CD4-positive, alpha-beta T cell treated with Interleukin-4 for 1 hour (primary cell): ENCODE measurements at places on chromosomes 11 and 22.

DNA sequence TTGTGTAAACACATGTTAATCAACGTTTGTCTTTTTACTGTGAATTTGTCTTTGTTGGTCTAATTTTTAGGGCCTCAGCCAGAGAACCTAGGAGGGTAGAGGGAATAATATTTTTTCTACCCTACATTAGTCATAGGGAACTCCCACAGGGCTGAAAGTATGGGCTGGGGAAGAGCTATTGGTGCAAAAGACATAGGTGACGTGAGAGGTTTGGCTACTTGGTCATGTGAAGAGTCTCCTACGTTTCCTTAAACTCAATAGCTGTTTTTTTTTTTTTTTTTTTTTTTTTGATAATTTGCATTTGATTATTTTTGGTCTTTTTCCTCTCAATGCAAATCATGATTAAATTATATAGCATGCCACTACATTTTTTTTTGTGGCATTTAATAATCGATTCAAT is 15.9 kb upstream of the MMP7 start:
- peak; percentile 52 for DNase-seq

- no peak for DNase-seq
Observed at GRCh38 chr11:34754171-34754823, 133.4 kb downstream of the EHF start.

DNA sequence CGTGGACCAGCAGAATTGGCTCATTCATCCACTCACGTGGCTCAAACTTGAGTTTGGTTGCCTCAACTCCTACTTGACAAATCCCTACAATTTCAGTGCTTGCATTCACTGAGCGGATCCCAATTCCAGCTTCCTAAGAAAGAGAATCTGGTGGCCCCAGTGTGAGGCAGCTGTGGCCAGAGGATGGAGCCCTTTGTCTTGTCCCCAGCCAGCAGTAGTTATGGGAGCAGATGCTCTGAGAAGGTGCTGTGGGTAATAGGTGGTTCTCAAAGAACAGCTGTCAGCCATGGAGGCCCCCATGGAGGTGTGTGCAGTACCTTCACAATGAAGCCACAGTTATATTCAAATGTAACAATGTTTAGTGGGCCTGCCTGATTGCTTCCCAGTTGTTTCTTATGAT is 39.3 kb downstream of the KREMEN1 start:
- DNase-seq = no peak

GRCh38 chr11:96122601-96123074 is 198.7 kb upstream of the MTMR2 start:
- DNase-seq = no peak

DNA sequence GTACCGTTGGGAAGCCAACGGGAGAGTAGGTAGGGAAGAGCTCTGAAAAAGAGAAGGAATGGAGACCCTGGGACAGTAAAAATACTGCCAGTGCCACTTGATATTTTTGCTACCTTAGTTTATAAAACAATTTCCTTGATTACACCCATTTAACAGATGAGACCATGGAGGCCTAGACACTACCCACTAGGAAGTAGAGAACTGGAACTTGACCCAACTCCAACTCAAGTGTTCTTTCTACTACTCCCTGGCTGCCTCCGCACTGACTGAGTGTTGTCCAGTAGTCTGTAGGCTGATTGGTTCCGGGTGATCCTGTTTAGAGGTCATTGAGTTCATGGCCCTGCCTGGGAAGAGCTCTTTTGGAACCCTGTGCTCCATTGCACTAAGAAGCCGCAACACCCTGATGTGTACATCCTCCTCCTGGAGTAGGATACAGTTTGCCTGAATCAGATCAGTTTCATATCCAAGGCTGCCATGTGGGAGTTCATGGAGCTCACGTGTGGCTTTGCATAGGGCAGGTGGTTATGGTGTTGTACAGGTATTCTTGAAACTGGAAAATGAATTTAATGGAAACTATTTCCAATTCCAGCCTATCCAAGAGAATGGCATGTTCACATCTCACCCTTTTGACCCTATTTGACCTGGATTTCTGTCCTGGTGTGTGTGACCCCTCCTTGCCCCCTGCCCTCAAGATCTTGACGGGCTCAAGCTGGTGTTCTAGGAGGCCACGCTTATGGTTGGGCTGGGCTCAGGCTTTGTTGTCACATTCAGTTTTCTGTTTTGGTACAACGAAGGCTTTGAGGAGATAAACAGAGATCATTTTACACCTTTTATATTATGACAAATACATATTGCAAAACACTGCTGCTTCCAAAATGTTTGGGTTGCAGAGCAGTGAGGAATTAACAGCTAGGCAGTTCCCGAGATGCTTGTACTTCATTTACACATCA is 102.2 kb upstream of the NNMT start:
- DNase-seq = no peak

- DNase-seq = no peak
Observed at GRCh38 chr22:31561970-31562369, 65.6 kb downstream of the SFI1 start.

- no peak for DNase-seq
Observed at GRCh38 chr11:34643846-34644245, 23.0 kb downstream of the EHF start.

- no peak for DNase-seq
Observed at GRCh38 chr11:26753723-26754504, 32.1 kb upstream of the SLC5A12 start.

- no peak for DNase-seq
Observed at GRCh38 chr22:36610567-36610966, 81.6 kb upstream of the EIF3D start.

- DNase-seq = peak; percentile 68
Observed at GRCh38 chr11:4072668-4073285, 21.8 kb upstream of the RRM1 start.

DNA sequence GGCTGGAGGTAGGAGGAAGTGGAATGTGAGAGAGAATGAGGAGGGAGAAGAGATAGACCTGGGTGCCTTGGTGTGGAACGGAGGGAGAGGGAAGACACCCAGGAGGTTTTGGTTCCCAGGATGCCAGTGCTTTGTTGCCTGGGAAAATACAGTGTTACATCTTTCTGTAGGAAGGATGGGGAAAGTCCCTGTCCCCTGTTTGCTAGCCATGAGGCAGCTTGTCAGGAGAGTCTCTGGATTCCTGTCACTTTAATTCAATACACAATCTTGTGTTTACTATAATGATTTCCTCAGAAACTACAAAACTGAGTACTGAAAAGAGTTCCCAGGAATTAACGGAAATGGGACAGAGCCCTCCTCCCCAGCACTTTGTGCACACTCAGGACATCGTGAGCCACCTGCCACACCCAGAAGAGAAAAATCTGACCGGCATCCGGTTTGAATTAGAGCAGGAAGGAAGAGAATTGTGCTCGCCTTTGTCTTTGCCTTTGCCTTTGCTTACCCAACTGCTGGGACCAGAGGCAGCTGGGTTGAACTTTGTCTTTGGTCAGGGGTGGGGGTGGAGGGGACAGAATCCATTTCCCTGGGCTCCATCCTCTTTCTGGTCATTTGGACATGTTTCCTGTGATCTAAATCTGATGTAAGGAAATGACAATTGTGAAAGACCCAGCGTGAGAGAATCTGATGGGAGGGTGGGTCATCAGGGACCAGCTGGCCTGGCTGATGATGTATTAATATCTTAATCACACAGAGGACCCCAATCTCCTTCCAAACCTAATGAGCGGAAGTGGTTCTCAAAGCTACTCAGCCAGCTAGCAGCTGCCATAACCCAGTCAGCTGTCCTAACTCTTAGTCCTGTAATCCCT is 1.3 kb upstream of the LIMK2 start:
- peak; percentile 35 for DNase-seq

DNA sequence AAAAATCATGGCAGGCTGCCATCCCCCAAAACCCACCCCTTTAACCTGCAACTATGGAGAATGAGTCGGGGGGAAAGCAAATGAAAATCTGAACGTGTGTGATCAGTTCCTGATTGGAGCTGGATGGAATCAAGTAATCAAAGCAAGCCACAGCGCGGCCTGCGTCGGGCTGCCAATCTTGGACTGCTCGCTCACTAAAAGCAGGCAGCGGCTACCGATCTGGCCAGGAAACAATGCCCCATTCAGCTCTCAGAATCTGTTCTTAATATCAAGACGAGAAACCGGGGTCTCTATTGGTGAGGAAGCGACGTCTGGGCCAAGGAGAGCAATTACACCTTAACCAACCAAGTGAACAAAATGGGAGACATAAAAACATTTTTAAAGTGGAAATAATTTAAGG is 472.2 kb downstream of the SOX6 start:
- DNase-seq = no peak

- no peak for DNase-seq
Observed at GRCh38 chr11:101011881-101012280, 117.7 kb downstream of the PGR start.

GRCh38 chr22:50218153-50218995 is 17.6 kb downstream of the SELENOO start:
- no peak for DNase-seq

GRCh38 chr11:80872116-80872728 is 1431.4 kb upstream of the TENM4 start:
- no peak for DNase-seq

DNA sequence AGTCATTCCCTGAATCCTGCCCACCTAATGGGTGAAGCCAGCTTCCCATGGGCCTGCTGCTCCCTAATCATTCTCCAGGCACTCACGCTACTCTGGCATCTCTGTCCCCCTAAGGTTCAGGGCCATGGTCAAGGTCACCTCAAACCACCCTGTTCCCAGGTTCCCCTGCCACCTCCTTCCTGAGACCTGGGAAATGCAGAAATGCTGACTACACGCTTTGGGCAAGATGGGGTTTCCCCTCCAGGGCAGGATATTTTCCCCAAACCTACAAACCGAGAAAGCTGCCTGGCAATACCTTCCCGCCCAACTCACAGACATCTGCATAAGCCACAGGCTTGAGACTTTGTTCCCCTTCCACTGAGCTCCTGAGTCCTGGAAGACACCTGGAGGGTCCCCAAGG is 97.6 kb downstream of the FEZ1 start:
- DNase-seq = no peak

GRCh38 chr11:100098560-100098959 is 588.5 kb upstream of the ARHGAP42 start:
- DNase-seq = no peak

GRCh38 chr11:206526-207207 is 532 bp downstream of the BET1L start:
- DNase-seq = peak; percentile 28

DNA sequence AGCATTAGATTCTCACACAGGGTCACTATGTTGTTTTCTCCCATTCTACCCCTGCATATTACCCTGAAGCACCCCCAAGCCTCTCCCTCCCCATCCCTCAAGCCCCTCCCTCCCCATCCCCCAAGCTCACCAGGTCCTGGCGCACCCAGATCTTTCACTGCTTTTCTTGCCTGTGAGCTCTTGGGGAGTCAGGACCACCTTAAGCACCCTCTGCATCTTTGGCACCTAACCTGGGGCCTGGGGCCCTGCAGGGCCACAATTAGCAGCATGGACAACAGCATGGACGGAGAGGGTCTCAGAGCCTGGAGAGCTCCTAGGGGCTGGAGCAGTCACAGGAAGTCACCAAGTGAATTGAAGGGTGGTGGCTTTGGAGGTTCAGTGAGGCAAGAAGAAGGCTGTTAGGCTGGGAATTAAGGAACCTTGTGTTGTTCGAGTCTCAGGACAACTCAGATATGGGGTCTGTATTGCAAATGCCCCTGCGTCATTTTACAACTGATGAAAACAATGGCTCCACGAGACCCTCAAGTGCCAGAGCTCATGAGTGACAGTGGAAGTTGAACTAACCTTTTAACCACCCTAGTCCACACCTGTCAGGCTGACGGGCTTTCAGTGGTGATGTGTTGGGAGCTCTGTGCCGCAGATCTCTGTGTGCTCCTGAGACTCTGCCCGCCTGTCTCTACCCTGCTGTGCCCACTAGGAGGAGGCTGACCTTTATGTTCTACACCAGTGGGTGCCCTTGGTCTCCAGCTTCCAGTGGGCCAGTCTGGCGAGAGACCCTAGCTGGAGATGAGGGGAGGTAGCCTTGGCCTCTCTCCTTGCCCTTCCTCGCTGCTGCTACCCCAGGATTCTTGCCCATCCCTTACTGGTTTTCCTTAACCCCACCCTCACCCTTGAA is 111.3 kb upstream of the OR4B1 start:
- DNase-seq = no peak

DNA sequence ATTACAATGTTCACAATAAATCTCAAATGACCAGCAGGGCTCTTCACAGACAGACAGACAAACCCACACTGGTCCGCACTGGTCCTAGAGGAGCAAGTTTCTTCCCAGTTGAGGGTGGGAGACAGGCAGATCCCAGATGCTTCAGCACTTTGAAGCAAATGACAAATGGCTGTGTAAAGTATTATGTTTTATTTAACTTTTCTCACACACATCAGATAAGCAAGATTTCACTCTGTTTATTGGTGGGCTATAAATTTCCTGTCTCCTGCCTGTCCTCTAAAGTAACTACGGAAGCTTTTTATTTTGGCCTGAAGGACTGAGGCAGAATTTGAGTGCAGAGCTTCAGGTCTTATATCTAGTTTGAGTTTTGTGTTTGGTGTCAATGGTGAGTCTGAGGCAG is 174.7 kb upstream of the MTNR1B start:
- no peak for DNase-seq

DNA sequence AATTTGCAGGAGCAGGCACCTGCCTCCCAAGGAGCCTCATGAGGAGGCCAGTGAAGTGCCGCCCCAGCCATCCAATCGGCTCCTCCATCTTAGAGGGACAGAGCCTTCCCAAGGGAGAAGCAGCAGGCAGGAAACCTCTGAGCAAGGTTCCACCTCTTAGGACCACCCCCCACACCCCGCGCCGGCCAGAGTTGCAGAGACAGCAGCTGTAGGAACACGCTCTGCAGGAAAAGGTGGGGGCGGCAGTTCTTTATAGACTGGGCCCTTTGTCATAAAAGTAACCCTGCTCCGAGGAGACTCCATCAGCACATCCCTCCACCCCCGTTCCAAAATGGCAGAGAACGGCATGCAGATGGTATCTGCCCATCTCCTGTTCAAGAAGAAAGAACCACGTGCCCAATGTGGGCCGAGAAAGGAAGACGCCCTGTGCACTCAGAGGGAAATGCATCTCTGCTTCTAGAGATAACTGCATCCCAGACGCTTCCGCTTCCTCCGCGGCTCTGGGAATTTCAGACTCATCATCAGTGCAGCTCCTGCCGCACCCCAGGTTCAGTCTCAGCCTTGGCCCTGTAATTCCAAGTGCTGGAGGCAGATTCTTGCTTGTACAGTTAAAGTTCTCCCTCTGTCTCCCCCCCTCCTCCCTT is 98.5 kb downstream of the SPATA19 start:
- no peak for DNase-seq

DNA sequence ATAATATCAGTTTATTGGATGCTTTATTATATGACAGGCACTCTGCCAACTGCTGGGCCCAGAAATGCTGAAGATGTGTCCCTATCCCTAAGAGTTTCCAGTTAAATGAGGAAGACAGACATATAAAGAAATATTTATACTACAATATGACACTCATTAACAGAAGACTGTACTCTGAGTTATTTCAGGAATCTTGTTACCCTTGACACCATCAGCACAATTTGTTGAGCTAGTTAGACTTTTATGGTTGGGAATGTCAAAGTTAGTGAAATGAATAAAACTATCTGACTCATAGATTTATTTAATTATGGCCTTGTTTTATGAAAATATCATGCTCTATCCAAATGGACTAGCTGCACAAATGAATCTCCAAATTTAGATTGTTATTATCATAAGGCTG is 25.6 kb upstream of the MSANTD4 start:
- DNase-seq = no peak

- no peak for DNase-seq
Observed at GRCh38 chr22:27880778-27881394, 38.2 kb downstream of the PITPNB start.
